ENCODE measurements at places on chromosomes 2 and 18.

GRCh38 chr2:115364093-115364492, 921.7 kb downstream of the DPP10 start:
- DNase-seq: no peak

DNA sequence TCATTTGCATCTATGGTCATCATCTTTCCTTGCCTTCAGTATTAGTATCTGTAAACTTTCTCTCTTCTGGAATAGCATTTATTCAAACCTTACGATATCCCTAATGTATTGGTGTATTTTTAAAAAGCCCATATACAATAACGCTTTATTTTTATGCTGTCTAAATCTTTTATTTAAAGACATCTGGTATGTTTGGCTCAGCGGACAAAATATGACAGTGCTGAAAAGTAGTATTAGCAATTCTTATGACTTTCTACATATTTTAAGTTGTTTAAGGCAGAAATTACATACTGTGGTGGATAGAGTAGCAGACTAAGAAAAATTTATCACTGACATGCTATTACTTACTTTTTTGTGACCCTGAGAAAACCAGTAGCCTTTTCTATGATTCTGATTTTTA, 41.8 kb upstream of the SLC4A10 start:
- DNase-seq: no peak

DNA sequence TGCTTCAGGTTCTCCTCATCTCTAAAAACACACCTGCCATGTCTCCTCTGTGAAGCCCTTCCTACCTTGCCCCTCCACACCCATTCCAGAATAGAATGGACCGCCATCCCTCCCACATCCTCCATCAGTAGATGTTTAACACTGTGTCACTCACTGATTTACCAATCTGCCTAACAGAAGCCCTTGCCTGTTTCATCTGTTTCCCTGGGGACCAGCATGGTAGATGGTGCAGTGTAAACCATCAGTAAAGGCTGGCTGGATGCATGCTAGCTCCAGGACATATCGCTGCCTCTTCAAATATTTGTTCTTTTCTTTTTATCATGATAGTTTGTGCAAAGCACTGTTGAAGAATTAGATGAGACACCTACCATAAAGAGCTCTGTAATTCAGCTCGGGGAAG, 271.4 kb downstream of the PIEZO2 start:
- no peak for DNase-seq

- DNase-seq: peak; percentile 14
These were observed 84.7 kb upstream of the NEDD4L start for GRCh38 chr18:57959278-57959677.

DNA sequence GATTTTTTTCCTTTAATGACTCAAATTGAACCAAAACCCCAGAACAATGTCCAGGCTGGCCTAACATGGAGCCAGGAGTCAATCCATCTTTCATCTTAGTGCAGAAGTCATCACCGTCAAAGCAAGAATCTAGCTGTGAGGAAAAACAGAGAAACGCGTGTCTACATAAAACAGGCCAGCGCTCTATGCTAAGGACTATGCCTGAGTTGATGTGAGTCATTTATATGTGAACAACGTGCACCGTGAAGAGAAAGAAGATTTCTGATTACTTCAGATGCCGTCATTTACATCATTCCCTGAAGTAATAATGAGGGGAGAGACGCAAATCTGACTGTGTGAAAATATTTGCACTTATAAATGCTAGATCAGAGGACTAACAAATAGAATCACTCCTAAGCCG, 34.0 kb upstream of the SALL3 start:
- DNase-seq: no peak

DNA sequence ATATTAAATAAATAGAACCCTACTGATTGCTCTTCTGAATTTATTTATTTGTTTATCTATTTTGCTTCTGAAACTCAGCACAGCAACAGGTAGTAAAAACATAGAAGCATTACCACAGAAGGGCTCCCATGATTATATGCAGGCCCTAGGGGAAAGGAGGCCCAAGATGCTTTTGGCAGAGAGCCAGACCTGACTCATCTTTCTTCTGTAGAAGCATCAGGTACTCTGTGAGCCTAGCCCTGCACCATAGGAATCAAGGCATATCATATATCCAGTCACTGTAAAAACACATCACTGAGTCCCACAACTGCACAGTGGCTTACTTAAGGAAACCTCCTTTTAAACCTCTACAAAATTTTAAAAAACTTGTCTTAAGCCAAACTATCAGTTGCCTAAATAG, 1.8 kb downstream of the SCN9A start:
- DNase-seq: no peak

DNA sequence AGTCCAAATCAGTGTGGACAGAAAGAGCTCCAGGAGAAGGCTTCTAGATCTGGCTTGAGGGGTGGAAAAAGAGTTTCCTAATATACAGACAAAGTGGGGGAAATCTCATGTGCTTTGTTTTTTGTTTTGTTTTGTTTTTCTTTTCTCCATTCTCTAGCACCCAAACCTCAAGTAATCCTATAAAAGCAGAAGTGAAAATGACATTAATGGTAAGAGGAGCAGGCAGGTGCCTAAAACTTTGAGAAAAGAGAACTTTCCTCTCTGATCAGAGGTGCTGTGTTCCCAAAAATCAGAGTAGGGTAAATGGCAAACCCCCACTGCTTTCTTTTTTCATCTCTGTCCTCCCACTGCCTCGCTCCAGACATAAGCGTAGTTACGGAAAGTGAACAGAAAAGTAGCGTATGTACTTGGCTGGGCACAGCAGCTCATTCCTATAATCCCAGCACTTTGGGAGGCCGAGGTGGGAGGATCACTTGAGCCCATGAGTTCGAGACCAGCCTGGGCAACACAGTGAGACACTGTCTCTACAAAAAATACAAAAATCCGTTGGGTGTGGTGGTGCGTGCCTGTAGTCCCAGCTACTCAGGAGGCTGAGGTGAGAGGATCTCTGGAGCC, 77.8 kb downstream of the FAM161A start:
- no peak for DNase-seq

GRCh38 chr2:88600038-88600465, 27.2 kb downstream of the EIF2AK3 start:
- DNase-seq: no peak

- DNase-seq: no peak
These were observed 2.4 kb downstream of the CYP26B1 start for GRCh38 chr2:72145289-72145657.

GRCh38 chr2:226187616-226188015, 612.0 kb downstream of the IRS1 start:
- no peak for DNase-seq

- peak; percentile 2 for DNase-seq
These were observed 112.9 kb upstream of the ATP8B1 start for GRCh38 chr18:57915865-57916582.

DNA sequence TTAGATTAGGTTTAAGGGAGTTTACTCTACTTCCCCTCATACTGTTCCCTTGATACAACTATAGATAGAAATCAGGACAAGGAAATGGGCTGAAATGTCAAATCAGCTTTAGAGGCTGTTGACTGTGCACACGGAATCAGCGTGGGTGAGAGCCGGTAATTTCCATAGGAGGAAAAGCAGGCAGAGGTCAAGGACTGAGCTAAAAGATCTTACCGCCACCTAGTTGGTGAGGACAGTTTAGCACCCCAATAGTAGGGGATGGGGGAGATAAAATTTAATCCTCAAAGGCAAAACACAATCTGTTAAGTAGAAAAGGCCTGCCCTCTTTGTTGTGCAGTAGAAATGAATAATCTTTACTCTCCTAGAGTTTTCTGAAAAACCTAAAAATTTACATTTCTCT, 1154.5 kb upstream of the CHAC2 start:
- DNase-seq: no peak

GRCh38 chr2:215911301-215912085, 101.9 kb downstream of the MREG start:
- no peak for DNase-seq

DNA sequence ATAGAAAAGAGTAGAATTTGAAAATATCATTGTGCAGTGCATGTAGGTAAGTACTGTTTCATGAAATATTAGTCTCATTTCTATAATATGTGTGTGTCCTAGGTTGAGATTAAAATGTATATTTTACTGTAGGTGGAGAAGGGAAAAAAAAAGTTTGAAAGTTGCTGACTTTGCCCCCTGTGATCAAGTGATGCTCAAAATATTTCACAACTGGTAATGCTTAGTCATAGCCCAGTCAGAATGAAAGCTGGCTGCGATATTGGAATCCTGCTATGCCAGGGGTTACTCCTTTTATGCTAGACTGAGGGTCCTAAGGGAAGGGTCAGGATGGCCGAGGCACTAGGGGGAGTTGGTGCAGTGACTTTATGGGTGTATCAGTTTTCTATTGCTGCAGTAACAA, 19.5 kb upstream of the CFAP36 start:
- DNase-seq: no peak
